ENCODE measurements at places on chromosomes 7 and 10.

DNA sequence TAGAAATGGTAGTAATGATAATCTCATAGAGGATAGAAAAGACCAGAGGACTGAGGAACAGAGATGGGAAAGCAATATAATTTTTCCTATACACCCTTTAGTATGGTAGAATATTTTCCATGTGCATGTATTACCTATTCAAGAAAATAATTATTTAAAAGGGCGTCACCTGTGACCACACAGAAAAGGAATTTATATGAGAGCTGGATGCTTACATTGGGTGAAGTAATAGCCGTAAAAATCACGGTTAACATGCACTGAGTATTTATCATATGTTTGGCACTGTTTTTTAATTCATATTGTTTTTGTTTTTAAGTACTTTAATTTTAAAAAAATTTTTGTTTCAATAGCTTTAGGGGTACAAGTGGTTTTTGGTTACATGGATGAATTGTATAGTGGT is 195.1 kb downstream of the IPMK start:
- DNase-seq, result no peak

DNA sequence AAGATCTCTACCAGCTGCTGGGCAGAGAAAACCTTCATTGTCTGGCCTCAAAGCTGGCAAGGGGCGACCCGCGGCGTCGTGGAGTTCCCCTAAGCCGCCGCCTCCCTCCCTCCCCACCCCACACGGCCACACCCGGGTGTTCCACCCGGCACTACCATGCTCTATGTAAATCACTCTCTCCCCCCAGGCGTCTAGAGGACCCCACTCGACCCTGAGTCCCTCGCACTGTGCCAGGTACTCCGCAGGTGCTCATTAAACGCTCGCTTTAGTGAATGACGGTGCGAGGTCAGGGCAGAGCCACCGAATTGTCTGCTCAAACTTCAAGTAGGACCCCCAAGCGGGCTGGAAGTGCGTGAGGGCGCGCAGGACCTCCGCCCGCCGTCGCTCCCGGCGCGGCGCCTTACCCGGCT is 628 bp downstream of the PARP12 start:
- DNase-seq, result peak; percentile 31

- no peak for DNase-seq
Observed at GRCh38 chr10:102200751-102201640, 25.1 kb upstream of the ELOVL3 start.

- no peak for DNase-seq
Observed at GRCh38 chr7:121490309-121490708, 94.2 kb upstream of the FAM3C start.

DNA sequence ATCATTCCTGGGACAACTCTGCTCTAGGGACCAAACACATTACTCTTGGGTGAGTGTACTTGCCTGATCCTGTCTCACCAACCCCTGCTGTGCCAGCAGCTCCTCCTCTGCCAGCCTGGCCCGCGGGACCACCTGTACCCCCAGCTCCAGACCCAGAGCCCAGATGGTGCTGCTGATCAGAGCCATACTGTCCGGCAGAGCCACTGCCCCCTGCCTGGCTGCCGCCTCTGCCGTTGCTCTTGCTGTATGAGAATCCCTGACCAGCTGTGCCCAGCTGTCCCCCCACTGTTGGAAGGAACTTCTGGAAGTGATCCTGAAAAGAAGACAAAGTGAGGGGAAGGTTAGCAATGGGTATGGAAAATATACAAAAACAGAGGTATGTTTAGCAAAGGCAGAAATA is 6.9 kb downstream of the MYOZ1 start:
- no peak for DNase-seq
